ENCODE measurements at places on chromosomes 4 and X.

GRCh38 chrX:130915302-130915701 lies 12.3 kb upstream of the ENOX2 start:
- DNase-seq = no peak

GRCh38 chrX:108417257-108417656 lies 21.0 kb downstream of the COL4A6 start:
- DNase-seq = no peak

DNA sequence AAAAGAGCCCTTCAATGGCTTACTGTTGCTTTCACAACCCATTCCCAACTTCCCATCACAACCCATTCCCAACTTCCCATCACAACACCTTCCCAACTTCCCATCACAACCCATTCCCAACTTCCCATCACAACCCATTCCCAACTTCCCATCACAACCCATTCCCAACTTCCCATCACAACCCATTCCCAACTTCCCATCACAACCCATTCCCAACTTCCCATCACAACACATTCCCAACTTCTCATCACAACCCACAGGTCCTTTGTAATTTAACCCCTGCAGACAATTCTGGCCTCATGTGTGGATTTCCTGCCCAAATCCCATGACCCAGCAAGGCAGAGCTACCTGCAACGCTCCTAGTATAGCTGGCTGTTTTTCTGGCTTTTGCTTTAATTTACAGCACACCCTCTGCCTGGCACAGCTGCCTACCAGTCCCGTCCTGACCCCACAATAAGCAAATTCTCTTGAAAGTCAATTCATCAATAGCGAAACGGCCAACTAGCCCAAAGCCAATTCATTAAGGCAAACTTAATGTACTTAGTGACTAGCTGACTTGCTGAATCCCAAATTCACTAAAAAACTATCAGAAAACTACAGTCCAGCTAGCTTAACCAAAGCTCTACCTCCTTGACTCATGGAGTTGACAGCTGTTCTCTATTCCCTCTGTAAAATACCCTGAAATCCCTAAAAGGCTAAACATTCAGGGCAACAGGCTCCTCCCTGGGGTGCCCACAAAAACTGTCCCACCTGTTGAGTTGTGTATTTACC lies 75.6 kb downstream of the AFAP1 start:
- no peak for DNase-seq

DNA sequence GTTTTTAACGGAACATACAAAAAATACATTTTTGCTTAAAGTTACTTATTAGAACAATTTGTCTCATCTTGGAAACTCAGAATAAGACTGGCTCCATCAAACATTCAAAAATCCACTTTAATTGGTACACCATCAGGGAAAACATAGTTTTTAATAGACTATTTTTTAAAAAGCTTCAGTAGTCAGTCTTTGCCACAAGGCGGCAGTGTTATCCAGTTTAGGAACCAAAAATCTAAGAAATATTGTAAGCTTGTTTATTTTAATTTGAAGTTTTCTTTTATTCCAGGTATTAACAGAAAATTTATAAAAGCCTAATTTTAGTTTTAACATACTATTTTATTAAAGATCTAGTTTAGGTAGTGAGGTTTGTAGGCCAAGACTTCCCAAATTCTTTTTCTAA lies 107.7 kb downstream of the APOOL start:
- peak; percentile 15 for DNase-seq

GRCh38 chrX:12494400-12495138 lies 296.6 kb upstream of the PRPS2 start:
- DNase-seq = peak; percentile 40

DNA sequence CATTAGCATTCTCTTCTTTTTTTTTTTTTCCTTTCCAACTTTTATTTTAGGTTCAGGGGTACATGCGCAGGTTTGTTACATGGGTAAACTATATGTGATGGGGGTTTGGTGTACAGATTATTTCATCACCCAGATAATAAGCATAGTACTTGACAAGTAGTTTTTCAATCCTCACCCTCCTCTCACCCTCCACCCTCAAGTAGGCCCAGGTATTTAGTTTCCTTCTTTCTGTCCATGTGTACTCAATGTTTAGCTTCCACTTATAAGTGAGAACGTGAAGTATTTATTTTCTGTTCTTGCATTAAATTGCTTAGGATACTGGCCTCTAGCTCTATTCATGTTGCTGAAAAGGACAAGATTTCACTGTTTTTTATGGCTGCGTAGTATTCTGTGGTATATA lies 140.8 kb upstream of the PGRMC2 start:
- DNase-seq = no peak

- DNase-seq = no peak
These were observed 128.4 kb upstream of the TBL1X start for GRCh38 chrX:9336456-9336855.

DNA sequence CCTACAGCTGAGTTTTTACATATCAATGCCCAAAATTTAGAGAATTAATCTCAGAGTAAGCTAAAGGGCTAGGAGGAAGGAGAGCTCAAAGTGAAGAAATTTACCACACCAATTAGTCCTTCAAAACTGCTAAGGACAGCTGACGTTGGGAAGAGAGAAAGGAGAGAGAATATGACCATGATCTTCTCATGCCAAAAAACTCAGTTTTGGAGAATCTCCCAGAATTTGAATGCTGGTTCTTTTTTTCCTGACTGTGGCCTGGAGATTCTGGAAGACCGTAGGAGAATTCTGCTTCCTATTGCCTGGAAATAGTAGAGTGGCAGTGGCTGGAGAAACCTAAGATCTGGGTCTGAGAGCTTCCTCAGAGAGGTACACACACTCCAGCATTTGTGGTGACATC lies 834.4 kb upstream of the SLIT2 start:
- DNase-seq = no peak

DNA sequence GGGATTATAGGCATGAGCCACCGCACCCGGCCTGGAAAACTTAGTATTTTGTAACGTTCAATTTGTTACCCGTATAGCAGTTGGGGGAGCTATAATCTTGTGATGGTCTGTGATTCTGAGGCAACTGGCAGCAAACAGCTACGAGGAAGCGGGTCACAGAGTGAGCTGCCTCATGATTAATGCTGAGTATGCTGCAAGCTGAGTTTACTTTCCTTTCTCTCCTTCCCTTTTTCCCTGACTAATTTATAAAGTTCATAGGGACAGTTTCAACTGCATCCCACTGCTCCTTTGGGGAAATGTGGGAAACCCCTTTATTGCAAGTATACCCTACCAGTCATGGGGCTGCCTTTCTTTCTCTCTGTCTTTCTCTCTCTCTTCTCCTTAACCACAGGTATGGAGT lies 17.7 kb upstream of the ELOVL6 start:
- DNase-seq = no peak

- peak; percentile 36 for DNase-seq
These were observed 2.0 kb downstream of the PARM1 start for GRCh38 chr4:74934888-74935287.

DNA sequence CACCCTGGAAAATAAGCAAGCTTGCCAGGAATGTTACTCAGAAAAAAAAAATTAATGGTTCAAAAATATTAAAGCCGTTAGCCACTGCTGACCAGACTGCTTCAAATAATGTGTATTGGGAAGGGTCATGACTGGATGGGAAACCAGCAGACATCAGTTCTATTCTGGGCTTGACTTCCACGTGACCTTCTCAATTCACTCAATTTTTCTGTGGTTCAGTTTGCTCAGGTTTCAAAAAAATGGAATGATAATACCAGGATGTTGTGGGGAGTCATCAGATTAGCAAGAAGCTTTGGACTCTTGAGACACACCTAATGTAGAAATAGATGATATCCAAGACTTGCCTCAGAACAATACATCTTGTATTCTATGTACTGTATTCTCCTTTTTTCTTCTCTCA lies 541.9 kb upstream of the BOD1L1 start:
- DNase-seq = no peak

DNA sequence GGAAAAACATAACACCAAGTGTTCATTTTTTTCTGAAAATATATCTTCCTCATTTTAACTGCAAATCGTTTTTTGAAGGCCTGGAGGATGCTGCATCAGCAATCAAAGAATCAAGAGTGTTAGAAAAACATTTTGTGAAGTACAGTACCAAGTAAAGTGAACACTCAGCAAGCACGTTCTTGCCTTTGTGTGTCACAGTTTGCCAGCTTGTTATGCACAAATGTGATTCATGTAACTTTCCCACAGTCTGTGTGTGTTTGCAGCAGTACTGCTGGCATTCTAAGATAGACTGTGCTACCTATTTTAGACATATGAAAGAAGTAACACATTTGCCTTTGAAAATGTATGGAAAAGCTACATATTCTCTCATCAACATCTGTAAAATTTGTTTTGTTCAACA lies 1617.7 kb downstream of the RPA4 start:
- DNase-seq = no peak

DNA sequence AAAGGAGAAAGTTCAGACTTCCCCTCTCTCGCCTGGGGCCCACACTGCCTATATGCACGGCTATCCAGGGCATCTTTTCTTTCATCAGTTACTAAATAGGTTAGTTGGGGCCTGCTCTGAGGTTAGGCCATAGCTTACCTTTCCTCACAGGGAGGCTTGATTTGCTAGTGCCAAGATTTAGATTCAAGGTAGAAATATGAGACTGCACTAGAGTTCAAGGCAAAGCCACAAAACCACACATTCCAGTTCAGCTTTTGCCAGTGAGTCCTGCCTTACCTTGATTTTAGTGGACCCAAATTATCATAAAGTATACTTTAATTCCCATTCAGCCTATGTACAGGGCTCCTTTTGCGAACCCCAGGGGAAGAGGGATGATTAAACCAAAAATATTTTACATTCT lies 762.8 kb downstream of the PDHA2 start:
- no peak for DNase-seq

DNA sequence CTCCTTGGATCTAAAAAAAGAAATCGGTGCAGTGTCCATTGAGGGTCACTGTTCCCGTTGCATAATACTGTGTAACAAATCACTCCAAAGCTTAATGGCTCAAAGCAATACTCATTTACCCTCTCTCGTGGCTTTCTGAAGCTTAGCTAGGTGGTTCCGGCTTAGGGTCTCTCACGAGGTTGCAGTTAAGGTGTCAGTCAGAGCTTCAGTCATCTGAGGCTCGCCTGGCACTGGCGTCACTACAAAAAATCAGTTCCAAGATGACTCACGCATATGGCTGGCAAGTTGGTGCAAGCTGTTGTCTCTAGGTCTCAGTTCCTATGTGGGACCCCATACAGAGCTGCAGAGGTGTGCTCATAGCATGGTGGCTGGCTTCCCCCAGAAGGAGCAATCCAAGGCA lies 91.0 kb downstream of the BEND2 start:
- DNase-seq = no peak

DNA sequence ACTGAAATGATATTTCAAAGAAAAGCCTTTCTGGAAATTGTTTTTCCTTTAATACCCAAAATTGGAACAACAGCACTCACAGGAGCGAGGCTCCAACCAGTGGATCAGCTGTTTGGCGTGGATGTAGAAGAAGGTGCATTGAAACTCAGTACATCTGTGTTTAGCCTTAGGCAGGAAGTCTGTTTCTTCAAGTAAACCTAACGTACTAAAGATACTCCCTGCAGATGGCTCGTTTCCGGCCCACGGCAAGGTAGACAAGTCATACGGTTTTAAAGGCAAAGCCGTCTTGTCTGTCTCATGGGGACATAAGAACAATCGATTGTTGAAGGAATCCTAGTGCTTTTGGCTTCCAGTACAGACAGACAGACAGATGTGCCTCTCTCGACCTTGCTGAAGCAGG lies 50.0 kb upstream of the CLCN4 start:
- no peak for DNase-seq

GRCh38 chr4:13918110-13918509 lies 290.6 kb upstream of the BOD1L1 start:
- DNase-seq = no peak

DNA sequence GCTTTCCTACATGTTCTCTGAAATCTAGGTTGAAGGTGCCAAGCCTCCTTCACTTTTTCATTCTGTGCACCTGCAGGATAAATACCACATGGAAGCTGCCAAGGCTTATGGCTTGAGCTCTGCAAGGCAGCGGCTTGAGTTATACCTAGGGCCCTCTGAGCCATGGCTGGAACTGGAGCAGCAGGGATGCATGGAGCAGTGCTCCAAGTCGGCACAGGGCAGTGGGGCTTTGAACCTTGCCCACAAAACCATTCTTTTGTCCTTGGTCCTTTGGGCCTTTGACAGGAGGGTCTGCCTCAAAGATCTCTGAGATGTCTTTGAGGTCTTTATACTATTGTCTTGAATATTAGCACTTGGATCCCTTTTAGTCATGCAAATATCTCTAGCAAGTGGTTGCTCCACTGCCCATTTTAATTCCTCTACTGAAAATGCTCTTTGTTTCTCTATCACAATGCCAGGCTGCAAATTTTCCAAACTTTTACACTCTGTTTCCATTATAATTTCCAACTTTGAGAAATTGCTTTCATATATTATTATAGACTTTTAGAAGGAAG lies 536.2 kb upstream of the KLHL4 start:
- DNase-seq = no peak

DNA sequence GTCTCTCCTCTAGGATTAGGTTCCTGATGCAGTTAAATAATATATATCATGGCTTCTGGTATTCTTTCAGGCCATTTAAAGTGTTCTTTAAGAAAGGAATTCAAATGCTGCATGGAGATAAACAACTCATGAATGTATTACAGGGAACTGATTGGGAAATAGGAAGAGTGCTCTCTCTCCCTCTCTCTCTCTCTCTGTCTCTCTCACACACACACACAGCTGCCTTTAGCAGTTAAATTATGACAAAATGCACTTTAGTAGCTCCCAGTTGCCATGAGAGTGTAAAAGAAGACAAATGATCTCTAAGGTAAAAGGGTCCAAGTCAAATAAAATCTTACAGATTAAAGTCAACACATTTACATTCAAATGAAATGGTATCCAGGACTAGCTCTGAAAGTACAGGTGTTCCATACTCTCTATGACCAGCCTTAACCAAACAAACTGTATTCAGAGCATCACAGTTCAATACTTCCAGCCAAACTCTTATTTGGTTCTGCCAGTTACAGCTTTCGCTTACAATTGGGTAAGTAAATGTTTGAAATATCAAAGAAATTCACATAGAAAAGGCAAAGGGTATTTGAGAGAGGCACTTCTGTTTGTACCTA lies 94.7 kb upstream of the CXXC4 start:
- no peak for DNase-seq

GRCh38 chr4:137700072-137700471 lies 167.8 kb upstream of the PCDH18 start:
- no peak for DNase-seq

GRCh38 chrX:19715711-19716638 lies 171.4 kb downstream of the SH3KBP1 start:
- DNase-seq = no peak

DNA sequence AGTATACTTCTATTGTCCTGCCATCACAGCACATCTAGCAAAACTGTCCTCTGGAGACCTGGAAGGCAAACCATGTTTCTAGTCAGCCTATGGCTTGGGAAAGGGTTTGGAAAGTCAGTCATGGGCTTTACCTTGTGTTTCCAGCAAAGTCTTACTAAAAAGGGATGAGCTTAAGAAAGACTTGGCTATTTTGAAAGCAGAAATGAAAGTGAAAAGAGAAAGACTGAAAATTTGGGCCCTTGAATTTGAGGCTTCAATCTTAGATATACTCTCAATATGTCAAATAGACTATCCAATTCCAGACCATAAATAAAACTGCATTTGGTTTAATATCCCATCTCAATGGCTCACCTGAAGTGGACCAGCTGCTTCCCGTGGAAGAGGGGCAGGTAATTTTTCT lies 127.9 kb downstream of the ZNF330 start:
- no peak for DNase-seq

GRCh38 chr4:13484749-13485221 lies 645 bp upstream of the RAB28 start:
- DNase-seq = no peak

All from testis (tissue), 5 donors.